Activated CD4-positive, alpha-beta T cell treated with anti-CD3 and anti-CD28 coated beads for 24 hours (primary cell): ENCODE measurements at places on chromosomes 2 and 18.

GRCh38 chr2:58515827-58516573 lies 274.9 kb upstream of the FANCL start:
- no peak for DNase-seq

- DNase-seq: no peak
Observed at GRCh38 chr2:64400733-64401528, 53.0 kb upstream of the LGALSL start.

- no peak for DNase-seq
Observed at GRCh38 chr18:10923141-10923540, 226.2 kb downstream of the PIEZO2 start.

GRCh38 chr2:229104974-229105387 lies 166.1 kb downstream of the PID1 start:
- no peak for DNase-seq

GRCh38 chr2:240868286-240869108 lies at the start of gene AGXT:
Gene AGXT, plus strand, starts transcription at chr2:240868824. Its CDS starts 42 bp downstream, at chr2:240868866.
- DNase-seq: no peak

DNA sequence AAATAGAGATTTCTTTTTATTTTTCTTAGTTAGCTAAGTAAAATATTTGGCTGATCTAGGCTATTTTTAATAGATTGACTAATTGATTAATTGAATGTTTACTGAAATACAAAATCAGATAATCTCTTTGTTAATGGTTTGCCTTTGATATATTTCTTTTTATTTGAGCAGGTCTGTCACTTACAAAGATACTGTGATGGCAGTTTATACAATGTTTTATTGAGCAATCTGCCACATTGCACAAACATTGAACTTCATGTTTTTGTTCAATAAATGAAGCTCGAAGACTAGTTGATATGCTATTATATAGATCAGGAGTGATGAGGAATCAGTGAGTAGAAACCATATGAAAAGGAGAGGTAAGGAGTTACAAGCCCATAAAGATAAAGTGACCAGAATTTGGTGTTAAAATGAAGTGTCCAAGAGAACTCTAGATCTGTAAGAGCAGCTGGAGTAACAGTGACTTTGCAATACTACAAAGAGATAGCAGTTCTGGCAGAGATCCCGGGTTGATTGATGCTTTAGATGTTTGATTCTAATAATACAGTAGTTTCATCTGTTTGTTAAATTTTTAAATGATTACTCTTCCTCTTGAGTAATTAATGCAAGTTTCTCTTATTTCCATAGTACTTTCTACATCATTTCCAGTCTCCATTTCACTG lies 574.2 kb downstream of the CCDC85A start:
- DNase-seq: no peak

GRCh38 chr18:32919799-32920198 lies 147.0 kb upstream of the KLHL14 start:
- DNase-seq: no peak

DNA sequence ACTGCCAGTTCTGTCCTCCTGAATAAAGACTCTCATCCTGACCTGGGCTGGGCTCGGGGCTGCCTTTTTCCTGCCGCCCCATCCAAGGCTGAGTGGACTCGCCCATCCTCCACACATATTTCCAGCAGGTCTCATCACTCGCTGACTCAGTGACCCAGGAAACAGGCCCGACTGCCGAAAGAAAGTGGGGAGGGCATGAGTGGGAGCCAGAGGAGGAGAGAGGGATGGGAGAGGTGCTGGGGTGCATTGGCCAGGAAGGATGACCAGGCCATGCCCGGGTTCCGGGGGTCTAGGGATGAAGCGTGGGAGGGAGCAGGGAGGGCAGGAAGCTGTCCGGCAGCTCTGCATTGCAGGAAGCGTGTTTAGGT lies 66.7 kb downstream of the TWIST2 start:
- DNase-seq: no peak

DNA sequence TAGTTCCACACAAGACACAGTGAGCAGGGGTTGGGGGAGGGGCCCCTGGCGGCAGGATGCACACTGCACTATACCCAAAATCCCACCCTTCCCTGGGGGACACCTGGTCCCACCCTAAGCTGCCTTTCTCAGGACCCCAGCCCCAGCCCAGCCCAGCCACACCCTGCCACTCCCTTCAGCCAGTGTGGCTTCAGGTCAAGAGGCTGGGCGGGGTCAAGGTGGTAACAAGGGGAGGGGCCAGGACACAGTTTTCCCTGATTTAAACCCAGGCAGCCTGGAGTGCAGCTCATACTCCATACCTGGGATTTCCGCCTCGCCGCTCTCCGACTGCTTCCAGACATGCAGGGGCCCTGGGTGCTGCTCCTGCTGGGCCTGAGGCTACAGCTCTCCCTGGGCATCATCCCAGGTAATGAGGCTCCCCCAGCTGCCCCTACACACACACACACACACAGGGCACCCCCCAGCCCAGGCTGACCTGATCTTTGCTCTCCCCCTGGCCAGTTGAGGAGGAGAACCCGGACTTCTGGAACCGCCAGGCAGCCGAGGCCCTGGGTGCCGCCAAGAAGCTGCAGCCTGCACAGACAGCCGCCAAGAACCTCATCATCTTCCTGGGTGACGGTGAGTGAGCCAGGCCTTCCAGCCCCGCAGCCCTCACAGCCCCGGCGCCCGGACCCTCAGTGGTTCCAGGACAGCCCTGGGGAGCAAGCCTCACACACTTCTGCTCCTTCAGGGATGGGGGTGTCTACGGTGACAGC lies at the start of gene ALPG:
Gene ALPG, plus strand, starts transcription at position 289 of the 755 bp plus-strand sequence. Its CDS starts 51 bp downstream, at position 340.
- no peak for DNase-seq

- no peak for DNase-seq
Observed at GRCh38 chr2:48750128-48750739, 5.3 kb downstream of the LHCGR start.

DNA sequence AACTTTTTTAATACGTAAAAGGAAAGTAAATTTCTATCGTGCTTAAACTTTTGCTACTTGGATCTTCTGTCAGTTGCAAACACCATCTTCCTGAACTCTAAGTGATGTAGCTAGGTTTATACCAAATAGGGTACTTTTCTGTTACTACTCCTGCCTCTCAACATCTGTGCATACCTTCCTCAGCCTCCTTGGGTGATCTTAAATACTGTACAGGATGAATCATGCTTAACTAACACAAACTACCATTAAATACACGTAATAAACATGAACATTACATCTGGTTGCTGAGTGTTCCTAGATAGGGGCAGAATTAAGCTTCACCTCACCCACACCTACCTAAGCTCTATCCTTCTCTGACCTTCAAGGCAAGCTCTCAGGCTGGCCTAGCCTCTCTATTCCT lies 398.0 kb downstream of the TXNL1 start:
- DNase-seq: no peak

GRCh38 chr2:127877626-127878025 lies 8.1 kb downstream of the AMMECR1L start:
- no peak for DNase-seq

DNA sequence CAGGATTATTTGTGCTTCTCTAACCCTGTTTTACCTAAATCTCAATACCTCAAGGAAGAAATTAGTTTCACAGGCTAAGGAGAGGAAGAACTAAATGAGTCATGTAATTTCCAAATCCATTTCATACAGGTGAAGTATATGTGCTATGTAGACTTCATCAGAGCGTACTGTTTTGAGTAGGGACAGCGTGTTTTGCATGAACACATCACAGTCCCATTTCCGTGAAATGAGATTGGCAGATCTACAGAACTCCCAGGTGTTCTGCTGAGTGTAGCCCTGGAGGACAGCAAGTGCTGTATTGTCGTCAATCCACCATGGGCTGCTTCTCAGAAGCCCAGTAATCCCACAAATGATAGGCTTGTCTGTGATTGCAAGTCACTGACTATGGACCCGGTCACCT lies 97.7 kb downstream of the XRCC5 start:
- no peak for DNase-seq

- DNase-seq: no peak
Observed at GRCh38 chr18:35983818-35984217, 11.3 kb downstream of the RMP24 start.

- no peak for DNase-seq
Observed at GRCh38 chr2:211665299-211665698, 873.3 kb downstream of the ERBB4 start.

- no peak for DNase-seq
Observed at GRCh38 chr2:68900496-68901198, 29.4 kb upstream of the BMP10 start.

DNA sequence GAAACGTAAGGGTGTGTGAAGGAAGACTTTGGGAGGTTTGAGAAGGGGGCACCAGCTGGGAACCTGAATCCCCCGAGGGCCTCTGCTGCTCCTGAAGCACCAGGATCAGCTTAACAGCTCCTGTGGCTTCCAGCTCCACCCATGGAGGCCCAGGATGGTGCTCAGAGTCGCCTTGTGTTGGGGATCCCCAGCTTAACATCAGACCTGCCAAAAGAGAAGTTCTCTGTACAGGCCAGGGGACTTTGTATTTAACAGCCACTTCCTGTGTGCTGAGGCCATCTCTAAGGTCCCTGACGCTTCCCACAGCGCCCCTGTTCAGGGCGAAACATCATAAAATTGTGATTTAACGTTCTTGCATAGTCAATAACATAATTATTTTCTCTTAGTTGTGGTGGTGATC lies 77.5 kb downstream of the NCK2 start:
- DNase-seq: no peak

DNA sequence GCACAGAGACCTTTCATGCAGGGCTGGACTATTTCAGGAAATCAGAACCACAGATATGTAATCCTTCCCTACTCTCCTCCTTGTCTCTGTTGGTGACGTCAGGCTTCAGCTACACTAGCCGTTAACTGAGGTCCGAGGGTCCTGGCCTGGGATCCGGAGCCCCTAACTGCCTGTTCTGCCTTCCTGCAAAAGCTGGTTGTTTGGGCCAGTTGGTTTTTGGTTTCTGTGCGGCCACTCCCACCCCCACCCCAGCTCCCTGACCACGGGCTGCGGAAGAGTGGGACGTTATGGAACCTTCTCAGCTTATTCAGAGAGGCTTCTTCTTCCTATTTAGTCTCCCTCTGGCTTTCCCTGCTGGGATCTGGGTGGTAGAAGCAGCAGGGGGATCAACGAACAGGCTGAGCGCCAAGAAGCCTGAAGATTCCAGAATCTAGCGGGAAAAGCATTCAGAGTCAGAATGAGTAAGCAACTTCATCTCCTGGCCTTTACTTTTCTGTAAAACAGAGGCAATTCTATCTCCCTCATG lies 49.3 kb upstream of the ROCK2 start:
- DNase-seq: no peak

DNA sequence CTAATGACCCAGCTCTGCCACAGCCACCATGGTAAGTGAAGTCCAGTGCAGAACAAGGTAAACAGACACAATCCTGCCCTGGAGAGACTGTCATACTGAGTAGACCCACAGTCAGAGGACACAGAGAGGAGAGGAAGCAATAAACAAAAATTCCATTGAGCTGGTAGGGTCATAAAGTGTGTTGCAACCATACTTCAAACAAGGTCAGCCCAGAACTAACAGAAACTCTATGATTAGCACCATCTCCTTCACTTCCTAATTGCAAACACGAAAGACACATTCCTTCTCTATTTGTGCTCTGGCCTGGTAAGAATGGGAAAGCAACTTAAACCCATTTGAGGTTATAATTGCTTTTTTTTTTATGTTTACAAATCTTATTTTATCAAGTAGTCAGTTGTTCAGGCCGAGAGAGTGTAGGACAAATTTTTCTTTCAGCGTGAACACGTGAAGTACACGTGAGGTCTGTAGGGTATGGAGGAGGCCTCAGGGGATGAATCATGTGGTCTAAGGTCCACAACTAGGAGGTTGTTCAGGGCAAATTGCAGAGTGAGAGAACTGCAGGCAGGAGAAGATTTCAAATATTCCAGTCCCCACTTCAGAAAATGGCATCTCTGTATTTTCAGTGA lies 71.4 kb upstream of the GLS start:
- no peak for DNase-seq

DNA sequence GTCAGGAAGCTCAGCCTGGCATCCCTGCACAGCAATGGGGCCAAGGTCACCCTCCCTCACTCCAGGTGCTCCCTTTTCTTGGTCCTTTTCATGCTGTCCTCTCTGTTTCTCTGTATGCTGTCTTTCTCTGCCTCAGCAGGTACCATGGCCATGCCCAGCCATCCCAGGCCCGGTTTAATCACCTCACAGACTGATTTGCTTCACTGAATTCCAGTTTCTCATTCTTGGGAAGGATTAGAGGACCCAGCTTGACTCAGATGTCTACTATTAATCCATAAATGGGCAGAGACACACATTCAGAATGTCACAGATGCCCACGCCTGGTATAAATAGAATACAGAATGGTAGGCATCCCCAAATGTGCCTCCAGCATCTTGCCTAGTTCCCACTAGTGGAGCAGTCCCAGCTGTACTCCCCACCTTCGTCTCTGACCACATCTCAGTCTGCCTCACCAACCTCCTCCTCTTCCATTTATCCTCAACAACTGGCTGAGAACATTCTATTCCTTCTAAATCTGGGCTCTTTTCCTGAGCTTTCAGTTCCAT lies 14.2 kb upstream of the L3MBTL4 start:
- DNase-seq: no peak

GRCh38 chr2:38039121-38039910 lies 36.6 kb downstream of the CYP1B1 start:
- DNase-seq: no peak

DNA sequence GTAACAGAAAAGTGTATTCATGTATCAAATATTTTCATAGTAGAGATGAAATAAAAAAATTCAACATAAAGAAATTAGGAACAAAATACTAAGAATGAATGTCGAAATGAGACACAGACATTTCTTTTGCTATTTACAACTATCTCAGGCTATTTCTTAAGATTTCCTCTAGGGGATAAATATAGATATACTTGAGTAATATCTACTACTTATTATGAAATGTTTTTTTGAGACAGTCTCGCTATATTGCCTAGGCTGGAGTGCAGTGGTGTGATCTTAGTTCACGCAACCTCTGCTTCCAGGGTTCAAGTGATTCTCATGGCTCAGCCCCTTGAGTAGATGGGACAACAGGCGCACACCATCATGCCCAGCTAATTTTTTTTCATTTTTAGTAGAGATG lies 326.1 kb downstream of the RNF144A start:
- DNase-seq: no peak

DNA sequence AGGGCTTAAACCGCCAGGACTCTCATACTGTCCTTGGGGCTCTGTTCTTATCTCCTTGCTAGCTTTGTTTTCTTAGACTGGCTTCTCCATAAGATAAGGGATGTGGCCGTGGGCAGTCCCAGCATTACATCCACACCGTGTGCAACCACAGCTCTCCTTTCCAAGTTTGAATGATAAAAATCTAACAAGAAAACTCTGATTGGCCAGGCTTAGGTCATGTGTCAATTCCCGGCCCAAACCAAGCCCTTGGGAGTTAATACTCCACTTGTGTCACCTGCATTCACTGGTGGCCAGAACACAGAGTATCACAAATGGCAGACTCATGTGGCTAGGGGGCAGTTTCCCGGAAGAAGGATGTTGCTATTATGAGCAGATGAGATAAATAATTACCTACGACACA lies 43.2 kb upstream of the KDM3A start:
- DNase-seq: no peak
